NCI-H1048 (cell line): ENCODE measurements at places on chromosomes 4 and X.

GRCh38 chr4:55330241-55330640 is 15.8 kb upstream of the SRD5A3 start:
- no peak for DNase-seq

GRCh38 chrX:2261831-2262667 is 238.7 kb downstream of the DHRSX start:
- no peak for DNase-seq

GRCh38 chr4:8922481-8922880 is 50.8 kb upstream of the HMX1 start:
- no peak for DNase-seq

DNA sequence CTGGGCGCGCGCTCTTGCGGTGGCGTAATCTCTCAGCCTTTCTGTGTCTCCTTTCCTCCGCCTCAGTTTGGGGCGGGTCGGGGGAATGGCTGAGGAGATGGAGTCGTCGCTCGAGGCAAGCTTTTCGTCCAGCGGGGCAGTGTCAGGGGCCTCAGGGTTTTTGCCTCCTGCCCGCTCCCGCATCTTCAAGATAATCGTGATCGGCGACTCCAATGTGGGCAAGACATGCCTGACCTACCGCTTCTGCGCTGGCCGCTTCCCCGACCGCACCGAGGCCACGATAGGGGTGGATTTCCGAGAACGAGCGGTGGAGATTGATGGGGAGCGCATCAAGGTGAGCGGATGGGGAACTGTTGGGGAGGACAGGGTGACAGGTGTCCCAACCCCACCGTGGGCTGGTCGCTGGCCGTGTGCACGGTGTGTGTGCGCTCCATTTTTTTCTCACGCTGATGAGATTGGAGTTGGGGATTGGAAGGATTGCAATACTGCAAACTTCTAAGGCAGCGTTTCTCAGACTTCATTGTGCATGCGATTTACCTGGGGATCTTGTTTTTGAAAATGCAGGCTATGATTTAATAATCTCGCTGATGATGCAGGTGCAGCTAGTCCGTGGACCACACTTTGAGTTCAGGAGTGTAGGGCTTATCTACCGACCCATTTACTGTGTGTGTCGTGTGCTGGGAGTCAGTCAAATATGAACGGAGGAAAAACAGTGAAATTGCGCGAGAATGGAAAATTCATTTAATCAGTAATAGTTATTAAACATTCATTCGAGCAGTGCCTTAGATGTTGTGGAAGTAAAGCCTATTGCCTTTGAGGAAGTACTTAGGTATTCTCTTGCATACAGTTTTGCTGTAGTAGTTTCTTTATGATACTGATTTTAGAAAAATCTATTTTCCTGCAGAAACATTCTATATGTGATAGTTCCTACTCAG is at the start of gene RAB33B:
TSS of gene RAB33B (plus strand) at position 11 of the 935 bp plus-strand sequence. CDS start at position 86, 75 bp downstream.
- no peak for DNase-seq

DNA sequence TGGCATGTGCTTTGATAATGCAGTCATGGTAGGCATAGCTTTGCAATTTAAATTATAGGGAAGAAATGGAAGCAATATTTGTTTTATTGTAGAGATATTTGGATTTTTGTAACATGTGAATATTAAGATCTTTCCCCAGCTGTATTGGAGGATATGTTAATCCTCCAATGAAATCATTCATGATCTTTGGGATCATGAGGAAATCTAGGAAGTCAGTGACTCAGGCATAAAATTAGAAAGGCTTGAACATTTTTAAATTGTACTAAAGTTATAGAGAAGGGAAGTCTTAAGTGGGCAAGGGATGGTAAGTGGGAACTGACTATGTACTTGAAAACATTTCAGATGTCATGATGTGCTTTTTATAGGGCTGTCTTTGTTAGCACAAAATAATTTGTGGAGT is 46.8 kb downstream of the FIP1L1 start:
- DNase-seq: no peak

GRCh38 chr4:38046727-38047489 is 86.7 kb downstream of the PTTG2 start:
- DNase-seq: no peak

GRCh38 chr4:183563874-183564273 is 59.0 kb downstream of the ING2 start:
- DNase-seq: no peak

- DNase-seq: no peak
Measured at GRCh38 chrX:72169008-72169728, 12.4 kb upstream of the PIN4 start.

DNA sequence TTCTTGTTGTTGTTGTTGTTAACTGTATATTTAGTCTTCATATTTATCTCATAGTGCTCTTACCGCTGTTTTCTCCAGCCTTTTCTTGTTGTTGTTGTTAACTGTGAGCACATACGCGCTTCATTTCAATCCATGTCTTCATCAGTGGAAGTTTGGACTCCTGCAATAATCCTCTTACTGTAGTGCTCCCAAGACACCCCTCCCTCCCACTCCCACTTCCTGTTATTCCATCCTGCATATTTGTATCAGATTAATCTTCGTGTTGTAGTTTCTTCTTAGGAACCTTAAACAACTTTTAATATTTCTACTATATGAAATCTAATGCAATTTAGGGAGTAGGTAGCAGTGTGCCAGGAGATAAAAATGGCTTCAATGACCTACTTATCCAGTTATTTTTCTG is 674.8 kb downstream of the RAPGEF2 start:
- DNase-seq: no peak

DNA sequence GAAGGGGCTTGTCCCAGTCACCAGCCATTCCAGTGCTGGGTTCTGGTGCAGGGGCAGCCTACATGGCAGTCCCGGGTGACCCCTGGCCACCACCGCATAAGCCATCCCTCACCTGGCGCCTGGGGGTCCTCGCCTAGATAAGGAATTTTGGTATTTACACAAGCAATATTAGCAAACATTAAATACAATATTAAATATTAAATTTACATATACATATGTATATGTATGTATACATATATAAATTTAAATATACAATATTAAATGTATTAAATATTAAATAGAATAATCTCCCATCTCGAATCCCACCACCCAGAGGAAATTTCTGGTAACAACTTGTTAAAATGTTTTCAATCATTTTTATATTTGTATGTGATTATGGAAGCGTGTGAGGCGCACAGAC is 104.6 kb upstream of the AFAP1 start:
- no peak for DNase-seq

DNA sequence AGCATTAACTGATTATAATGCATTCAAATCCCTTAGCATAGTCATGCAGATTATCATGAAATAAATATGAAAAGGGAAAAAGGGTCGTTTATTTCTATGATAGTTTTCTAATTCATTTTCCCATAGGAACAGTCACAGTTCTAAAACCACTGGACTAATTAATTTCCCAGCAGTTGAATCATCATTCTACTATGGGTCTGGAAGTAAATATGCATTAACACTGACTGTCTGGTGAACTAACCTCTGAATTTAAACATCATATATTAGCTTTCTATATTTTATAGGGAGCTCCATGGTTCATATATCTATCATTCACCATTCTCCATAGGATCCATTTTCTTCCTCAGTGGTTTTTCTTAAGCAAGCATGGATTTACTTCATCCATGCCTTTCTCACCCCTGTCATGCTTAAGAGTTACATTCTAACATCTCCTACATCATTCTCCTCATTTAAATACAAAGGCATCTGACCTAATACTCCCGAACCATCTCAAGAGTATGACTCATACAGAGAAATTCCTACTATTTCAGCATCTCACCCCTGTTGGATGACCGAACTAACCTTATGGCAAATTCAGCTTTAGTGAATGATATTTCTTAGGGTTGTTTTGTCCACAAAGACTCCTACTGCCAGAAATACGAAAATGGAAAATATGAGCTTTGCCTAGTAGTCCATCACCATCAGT is 198.7 kb upstream of the ADAMTS3 start:
- no peak for DNase-seq

- no peak for DNase-seq
Measured at GRCh38 chr4:57710053-57710452, 599.9 kb upstream of the IGFBP7 start.

DNA sequence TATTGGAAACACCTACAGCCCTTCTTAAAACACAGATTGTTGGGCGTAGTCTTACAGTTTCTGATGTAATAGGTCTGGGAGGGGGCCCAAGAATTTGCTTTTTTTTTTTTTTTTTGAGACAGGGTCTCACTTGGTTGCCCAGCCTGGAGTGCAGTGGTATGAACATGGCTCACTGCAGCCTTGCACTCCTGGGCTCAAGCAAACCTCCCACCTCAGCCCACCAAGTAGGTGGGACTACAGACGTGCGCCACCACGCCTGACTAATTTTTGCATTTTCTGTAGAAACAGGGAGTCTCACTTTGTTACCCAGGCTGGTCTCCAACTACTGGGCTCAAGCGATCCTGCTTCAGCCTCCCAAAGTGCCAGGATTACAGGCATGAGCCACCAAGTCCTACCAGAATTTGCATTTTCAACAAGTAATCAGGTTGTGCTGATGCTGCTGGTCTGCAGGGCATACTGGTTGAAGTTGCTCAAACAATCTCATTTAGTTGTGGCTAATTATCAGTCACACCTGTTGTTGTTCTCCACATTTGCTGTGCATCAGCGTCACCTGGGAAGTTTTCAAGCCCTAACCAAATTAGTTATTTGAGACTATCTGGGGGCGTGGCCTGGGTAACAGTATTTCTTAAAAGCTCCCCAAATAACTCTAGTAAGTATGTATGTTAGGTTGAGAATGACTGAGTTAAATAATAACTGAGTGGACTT is 14.0 kb downstream of the TMEM154 start:
- DNase-seq: no peak

GRCh38 chr4:4724321-4724720 is 135.1 kb upstream of the MSX1 start:
- DNase-seq: no peak

GRCh38 chrX:643241-643595 is 12.6 kb downstream of the SHOX start:
- DNase-seq: no peak

DNA sequence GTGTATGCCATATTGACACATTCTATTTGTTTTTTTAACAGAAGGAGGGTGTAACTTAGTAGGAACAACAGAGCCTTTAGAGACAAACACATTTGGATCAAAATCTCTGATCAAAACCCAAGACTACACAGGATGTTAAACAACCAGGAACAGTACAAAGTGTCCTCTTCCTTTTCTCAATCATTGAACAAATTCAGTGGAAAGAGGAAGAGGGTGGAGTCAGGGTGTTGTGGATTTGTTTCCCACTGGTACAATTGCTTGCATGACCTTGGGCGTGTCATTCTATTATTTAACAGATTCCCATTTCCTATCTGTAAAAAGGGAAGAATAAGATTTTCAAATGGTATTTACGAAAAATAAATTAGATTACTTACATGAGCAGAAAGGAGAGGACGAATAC is 1162.8 kb upstream of the PRKX start:
- no peak for DNase-seq

DNA sequence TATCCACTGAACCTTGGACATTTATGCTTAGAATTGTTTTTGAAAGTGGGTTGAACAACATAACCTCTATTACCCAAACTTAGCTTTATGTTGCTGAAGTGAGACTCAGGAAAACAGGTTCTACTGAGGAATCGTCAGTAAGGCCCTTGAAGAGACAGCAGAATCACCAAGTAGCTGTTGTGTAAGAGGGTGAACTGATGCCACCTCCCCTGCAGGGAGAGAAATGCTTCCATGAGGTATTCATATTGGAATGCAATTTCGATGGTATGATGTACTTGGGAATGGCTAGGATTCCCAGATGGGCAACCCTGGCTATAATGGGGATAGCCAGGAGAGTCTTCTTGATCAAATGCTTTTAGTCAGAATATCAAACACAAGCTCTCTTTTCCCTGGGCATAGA is 4.1 kb upstream of the SCRG1 start:
- no peak for DNase-seq

DNA sequence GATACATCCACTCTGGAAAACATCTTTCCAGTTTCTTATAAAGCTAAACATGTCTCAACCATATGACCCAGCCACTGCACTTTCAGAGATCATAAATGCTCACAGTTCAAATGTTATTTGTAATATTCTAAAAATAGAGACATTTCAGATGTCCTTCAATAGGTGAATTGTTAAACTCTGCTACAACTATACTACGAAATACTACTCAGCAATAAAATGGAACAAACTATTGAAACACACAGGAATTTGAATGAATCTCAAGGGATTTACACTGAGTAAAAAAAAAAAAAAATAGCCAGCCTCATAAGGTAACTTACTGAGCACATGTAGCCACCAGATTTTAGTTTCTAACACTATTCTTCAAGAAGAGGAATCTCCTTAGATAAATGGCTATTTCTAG is 253.9 kb downstream of the PCDH18 start:
- no peak for DNase-seq

DNA sequence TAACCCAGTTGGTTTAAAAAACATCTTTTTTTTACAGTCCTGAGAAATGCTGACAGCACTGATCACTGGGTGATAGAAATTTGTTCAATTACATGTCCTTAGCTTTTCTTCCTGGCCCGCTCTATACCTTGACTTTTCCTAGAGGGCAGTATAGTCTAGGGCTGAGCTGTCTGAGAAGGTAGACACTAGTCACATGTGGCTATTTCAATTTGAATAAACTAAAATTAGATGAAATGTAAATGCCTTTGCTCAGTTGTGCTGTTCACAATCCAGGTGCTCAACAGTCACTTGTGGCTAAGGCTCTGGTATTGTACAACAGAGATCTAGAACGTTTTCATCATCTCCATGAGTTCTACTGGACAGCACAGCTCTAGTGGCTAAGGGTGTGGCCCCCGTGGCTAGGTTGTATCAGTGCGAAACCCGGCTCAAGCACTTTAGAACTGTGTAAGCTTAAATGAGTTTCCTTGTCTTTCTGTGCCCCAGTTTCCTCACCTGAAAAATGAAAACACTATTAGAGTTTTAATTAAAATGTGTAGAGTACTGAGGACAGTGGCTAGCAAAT is 111.6 kb upstream of the WDR17 start:
- DNase-seq: no peak

- DNase-seq: no peak
Measured at GRCh38 chrX:120794525-120794975, 81.1 kb downstream of the CT47B1 start.

GRCh38 chrX:45806410-45807121 is 605.9 kb upstream of the DIPK2B start:
- DNase-seq: no peak

GRCh38 chrX:352582-353314 is 34.0 kb downstream of the PPP2R3B start:
- no peak for DNase-seq

DNA sequence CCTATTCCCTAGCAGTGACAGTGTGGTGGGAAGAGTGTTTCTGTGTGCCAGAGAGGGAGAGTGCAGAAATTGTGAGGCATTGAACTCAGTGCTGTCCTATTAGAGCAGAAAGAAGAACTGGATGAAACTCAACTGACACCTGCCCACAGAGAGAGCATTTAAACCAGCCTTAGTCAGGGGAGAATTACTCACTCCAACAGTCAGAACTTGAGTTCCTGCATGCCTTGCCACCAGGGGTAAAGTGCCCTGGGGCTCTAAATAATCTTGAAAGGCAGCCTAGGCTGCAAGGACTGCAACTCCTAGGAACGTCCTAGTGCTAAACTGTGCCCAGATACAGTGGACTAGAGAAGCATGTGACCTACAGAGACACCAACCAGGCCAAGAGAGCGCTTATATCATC is 12.8 kb downstream of the CYSLTR1 start:
- DNase-seq: no peak
